ENCODE measurements at places on chromosomes 11 and 22.

DNA sequence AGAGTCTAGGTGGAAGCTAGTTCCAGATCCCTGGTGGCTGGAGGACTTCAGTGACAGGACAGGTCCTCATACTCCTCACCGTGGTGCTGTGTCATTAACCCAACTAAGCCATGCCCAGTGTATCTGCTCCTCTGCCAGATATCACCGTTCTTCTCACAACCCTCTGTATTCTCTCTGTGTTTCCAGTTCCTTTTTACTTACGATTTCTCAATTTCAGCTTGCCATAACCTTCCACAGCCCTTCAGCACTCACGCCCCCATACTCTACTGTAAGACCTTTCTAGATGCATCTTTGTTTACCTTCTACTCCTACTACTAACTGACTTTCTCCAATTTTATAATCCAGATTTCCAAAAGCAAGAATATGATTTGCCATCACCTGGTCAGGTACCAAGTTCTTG, 26.1 kb upstream of the RIC3 start:
- no peak for DNase-seq

- no peak for DNase-seq
Measured at GRCh38 chr22:49297286-49297870, 530.3 kb downstream of the BRD1 start.

DNA sequence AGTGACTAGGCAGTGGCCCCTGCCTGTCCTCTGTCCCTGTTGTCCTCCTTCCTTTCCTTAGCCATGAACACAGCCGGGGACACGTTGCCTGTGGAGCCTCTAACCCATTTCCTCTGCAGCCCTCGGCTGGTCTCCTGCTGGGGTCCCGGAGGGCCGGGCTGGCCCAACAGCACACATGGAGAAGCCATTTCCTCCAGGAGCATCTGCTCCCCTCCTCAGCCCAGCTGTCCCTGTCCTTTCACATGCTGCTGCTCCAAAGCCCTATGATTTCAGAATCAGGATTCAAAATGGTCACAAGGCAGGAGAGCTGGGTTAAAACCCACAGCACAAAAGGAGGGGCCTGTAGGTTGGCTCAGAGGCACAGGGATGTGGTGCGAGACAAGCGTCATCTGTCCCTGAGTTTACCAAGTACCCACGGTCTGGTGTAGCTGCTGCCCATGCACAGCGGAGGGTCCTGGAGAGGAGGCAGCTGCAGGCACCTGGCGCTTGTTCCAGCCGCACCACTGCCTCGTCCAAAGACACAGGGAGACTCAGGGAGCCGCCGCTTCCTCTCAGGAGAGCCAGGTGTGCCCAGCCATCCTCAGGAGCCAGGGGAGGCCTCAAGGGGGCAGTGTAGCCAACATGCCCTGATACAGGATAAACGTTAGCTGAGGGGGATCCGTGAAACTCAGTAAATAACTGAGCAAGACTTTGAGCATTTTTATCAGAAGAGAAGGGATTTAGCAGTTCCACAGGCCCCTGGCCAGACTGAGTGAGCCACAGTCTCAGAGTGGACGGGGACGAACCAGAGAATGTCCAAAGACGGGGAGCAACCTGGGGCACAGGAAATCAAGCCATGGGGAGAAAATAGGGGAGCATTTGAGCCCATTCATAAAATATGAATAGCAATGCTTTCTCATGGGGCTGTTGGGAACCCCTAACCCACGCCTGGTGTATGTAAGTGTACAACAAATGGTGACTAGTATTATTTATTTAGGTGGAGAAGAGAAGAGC, 3.9 kb upstream of the VSIG10L2 start:
- DNase-seq, result no peak

DNA sequence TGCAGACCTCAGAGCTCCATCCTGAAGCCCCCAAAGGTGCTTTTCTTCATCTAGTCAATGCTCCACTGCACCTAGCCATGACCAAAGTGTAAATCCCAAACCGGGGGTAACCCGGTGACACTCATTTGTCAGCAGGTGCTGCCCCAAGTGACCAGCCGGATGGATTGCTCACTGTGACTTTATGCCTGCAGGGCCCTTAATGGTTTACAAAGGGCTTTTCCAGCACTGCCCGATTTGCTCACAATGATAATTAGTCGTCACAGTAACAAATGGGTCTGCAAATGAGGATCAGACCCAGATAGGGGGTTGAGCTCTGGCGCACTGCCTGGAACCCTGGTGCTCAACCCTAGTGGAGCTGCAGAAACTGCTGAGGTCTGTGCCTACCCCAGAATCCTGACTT, 45.7 kb upstream of the CD5 start:
- no peak for DNase-seq

GRCh38 chr22:27745154-27745553, 56.4 kb downstream of the MN1 start:
- no peak for DNase-seq

- DNase-seq, result no peak
Measured at GRCh38 chr11:110123003-110123402, 29.8 kb downstream of the ZC3H12C start.

DNA sequence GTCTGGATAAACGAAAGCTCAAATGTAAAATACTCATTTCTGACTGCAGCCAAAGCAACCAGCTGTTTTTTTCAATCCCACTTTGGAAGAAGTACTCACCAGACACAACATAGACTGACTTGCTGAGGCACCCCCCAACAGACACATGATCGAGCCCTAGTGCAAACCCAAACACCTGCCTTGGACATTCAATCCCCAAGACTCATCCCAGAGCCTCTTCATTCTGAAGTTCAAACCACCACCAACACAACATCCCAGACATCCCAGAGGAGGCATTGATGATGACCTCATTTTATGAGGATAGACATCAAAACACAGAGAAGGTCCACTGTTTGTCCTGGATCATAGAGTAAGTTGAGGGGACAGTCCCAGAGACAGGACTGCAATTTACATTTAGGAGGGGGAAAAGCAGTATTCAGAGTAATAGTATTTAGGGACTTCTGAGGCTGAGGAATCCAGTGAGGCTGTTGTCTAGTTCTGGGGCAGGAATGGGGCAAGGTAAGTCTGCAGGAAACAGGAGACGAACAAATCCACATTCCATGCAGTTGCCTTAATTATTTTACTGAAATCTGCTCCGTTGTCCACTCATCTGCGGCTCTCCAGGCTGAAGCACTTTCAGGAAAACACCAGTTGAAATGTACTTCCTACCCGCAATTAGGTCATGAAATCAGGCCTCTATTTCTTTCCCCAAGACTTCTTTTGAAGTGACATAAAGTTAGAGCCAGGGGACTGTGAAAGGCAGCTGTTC, 54.8 kb downstream of the CLPB start:
- DNase-seq, result no peak

DNA sequence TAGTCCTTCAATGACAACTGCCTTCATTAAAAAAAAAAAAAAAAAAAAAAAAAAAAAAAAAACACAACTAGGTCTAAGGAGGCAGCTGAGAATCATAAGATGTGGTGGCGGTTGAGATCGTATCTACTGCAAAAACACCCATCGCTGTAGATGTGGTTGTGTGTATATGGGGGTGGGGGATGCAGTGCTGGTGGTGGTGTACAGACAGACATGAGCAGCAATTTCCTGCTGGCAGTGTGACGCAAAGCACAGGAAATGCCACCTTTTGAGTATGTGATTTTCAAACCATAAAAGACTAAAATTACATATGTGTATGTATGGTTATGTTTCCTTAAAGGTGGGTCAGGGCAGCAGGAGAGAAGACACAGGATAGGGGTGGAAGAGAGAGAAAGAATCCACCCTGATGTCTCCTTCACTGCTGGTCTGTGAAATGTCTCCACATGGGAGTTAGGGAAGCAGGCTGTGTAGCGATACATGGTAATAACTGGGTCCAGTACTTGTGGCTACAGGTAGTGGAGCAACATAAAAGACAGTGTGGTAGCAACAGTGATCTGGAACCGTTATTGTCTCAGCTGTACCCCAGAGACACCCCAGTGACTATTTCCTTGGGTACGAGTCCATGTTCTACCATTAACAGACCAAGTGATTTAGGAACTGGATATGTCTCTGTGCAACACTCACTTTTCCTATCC, 57.9 kb downstream of the SYTL2 start:
- DNase-seq, result no peak

- no peak for DNase-seq
Measured at GRCh38 chr11:118000850-118001228, 14.6 kb downstream of the IL10RA start.

GRCh38 chr11:14186046-14186775, 172.8 kb downstream of the RRAS2 start:
- DNase-seq, result peak; percentile 10

DNA sequence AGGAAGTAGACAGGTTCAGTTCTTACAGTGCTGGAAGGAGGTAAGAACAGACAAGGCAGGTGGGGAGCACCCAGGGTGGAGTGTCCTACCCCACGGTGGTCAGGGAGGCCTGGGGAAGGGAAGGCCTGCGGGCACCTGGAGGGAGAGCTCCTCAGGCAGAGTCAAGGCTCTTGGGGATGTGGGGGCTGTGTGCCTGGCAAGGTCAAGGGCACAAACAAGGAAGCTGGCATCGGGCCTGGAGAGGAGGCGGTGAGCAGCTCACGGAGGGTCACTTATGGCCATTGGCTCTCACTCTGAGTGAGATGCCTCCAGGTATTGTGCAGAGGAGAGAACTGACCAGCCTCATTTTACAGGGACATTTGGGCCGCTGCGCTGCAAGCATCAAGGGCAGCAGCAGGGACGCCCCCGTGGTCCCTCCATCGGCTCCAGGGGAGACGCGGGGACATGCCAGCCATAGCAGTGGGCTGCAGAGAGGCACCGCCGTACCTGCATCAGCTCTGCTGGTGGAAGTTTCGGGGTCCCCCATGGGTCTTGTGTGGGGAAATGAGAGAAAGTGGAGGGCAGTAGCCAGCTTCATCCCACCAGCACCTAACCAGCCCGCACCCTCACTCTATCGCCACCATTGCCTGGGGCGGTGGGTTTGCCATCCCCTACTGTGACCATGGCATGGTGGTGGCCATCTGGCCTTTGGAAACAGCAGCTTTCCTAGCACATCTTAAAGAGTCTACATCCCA, 37.5 kb upstream of the RTL6 start:
- DNase-seq, result no peak

- DNase-seq, result no peak
Measured at GRCh38 chr11:34331736-34332135, 26.1 kb downstream of the ABTB2 start.

- no peak for DNase-seq
Measured at GRCh38 chr11:17643506-17644405, 75.6 kb upstream of the MYOD1 start.

DNA sequence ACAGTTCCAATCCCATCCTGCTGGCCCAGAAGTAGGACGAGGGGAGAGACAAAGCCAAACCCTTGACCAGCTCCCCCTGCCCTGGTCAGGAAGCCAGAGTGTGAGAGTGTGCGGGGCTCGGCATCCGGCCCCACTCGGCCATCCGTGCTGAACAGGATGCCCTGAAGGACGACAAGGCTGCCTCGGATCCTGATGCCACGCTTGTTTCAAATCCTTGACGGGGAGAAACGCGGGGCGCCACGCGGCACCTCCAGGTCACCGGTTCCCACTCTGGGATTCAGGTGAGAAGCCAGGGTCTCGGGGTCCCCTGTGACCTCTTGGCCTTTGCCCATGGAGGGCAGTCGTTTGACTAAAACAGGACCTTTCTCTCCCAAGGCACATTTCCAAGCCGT, 167.8 kb downstream of the BRD1 start:
- DNase-seq, result no peak

- no peak for DNase-seq
Measured at GRCh38 chr22:50170453-50171318, at the start of gene PANX2. PANX2 (plus strand) TSS chr22:50170731; CDS start chr22:50170731, 0 bp downstream.

DNA sequence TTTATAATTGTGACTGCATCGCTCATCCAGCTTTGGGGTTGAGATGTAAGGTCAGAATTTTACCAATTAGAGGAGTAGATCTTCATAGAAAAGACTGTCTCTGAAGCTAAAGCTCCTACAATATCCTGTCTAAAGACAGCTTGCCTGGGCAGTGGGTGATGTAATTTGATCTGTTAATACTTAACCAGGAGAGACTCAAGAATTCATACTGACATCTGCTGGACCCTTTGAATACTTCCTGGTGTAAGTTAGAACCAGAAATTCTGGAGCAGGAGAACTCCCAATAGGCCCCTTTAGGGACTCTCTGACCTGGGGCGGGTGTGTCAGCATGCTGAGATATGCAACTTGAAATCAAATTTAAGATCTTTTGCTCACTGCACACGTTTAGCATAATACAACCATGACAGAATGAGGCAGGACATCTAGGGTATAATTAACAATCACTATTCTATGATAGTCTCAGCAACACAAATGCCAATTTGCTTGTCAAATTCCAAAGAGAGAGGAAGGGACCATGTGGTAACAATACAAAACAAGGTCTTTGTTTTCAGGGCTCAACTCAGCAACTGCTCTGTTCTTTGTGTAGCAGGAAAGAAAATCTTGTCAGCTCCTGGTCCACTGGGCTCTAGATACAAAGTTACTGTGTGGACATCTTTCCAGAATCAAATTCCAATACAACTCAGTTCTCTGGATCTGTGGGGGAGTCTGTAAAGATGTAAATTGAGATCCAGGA, 143.9 kb downstream of the INSC start:
- DNase-seq, result peak; percentile 41

- DNase-seq, result no peak
Measured at GRCh38 chr22:36767035-36767775, 8.7 kb downstream of the IFT27 start.
